ENCODE measurements at places on chromosomes 3 and 15.
A peak's percentile ranks its signal among the peaks of the same experiment; 100 is the strongest.

GRCh38 chr3:193665370-193665989, 72.5 kb downstream of the OPA1 start:
- DNase-seq: peak; percentile 11

DNA sequence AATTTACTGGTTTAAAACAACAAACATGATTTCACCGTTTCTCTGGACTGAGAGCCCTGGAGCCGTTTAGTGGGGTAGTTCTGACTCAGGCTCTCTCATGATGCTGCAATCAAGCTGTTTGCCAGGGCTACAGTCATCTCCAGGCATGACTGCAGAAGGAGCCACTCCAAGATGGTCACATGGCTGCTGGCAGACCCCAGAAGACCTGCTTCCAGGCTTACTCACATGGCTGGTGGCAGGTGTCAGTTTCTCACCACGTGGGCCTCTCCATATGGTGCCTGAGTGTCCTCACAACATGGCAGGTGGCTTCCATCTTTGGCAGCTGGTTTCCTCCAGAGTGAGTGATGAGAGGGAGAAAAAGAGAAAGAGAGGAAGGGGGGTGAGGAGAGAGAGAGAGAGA, 378.3 kb upstream of the RGMA start:
- no peak for DNase-seq

GRCh38 chr3:59406943-59407342, 357.1 kb upstream of the CFAP20DC start:
- no peak for DNase-seq

DNA sequence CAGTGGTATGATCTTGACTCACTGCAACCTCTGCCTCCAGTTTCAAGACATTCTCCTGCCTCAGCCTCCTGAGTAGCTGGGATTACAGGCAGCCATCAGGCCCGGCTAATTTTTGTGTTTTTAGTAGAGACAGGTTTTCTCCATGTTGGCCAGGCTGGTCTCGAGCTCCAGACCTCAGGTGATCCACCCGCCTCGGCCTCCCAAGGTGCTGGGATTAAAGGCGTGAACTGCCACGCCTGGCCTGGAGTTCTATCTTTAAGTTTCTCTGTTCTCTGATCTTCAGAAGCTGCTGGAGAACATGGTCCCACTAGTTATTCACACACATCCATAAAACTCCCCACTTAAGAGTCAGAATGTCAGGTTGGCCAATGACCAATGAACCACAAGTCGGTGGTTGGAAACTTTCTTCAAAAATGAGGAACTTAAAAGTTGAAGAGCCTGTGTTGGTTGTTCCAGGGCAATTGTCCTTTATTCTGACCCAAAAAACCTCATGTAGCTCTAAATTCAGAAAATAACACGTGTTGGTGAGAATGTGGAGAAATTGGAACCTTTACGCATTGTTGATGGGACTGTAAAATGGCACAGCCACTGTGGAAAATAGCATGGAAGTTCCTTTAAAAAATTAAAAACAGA, 55.9 kb upstream of the PIK3CB start:
- no peak for DNase-seq

- DNase-seq: no peak
These were observed 103.1 kb downstream of the TLE3 start for GRCh38 chr15:69994429-69995205.

DNA sequence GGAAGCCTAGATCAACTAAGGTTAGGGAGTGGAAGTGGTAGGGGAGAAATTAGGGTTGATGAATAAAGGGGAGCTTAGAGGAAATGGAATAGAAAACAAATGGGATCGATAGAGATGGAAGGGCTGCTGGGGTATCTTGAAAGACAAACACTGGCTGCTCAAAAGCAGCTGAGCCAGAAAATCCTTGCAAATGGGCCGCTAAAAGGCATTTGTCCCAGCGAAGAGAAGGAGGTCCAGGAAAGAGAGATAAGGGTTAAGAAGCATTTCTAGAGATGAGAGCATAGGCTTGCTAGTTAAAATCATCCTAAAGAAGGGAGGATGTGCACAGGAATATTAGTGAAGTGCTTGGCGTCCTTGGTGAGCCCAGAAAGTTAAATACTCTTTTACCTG, 258.0 kb upstream of the CBLB start:
- no peak for DNase-seq

DNA sequence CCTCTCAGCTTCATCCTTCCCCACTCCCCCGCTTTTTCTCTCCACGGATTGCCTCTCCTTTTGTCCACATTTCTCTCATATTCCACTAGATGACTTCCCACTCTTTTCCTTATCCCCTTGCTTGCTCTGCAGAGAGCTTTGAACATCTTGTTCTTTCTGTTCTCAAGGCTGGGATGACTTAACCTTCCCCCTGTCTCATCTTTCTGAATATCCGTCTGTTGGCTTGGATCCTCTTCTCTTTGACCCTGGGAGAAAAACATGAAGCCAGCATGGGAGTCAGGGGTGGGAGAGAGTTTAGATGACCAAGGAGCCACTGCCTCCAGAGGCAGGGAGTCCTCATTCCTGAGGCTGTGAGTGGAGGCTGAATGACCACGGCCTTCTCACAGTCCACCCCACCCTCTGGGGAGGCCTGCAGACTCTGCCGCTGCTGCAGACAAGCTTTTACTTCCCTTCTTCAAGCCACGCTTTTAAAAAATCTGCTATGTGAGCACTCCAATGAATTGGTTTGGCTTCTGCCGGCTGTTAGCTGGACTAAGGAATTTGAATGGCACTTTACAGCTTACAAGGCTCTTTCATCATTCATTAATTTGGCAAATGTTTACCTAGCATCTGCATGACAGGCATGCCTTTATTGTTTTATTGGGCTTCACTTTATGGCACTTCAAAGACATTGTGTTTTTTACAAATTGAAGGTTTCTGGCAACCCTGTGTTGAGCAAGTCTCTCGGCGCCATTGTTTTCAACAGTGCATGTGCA, 111.6 kb upstream of the SLC6A6 start:
- peak; percentile 58 for DNase-seq

- no peak for DNase-seq
These were observed 105.6 kb upstream of the MELTF start for GRCh38 chr3:197135212-197135611.

DNA sequence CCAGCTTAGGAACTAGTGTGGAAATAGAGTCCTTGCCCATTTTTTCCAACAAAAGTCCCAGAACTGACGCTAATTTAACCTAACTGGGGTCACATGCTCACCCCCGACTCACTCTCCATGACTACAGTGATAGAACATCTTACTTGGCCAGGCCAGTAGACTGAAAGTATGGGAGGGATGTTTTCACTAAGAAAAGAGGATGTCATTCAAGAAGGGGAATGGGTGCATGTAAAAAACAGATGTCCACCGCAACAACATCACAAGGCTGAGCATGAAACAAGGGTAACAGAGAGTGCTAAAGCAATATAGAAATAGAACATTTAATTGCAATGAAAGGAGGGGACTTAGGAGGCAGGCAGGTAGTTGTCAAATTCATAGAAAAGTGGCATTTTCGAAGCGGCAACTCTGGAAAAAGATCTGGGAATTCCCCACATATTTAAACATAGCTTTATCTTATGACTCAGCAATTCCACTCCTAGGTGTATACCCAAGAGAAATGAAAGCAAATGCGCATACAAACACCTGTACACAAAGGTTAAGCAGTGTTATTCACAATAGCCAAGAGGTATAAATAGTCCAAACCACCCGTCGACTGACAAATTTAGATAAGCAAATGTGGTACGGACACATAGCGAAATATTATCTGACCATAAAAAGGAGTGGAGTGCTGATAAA, 41.1 kb upstream of the UBE2E2 start:
- DNase-seq: no peak

- DNase-seq: no peak
These were observed 692.9 kb downstream of the ZPLD1 start for GRCh38 chr3:103127737-103128136.

DNA sequence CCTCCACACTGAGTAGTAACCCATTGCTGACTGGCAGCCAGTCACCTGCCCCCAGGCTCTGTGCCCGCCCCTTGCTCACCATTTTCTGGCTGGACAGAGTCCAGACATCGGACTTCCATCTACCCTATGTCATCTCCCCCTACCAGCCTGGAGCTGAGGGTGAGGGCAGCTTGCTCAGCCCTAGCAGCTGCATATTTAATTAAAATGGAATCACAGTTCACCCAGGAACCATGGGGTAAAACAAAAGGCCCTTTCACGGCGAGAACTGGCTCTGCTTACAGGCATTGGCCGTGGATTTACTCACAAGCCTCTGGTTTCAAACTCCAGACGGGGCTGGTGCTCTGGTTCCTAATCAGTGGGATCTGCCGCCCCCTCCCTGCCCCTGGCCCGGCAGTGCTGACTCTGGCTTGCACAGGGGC, 94.9 kb upstream of the ATP2B2 start:
- DNase-seq: no peak

GRCh38 chr3:39268549-39268900, 11.3 kb downstream of the CX3CR1 start:
- DNase-seq: no peak

- no peak for DNase-seq
These were observed 413 bp downstream of the NUSAP1 start for GRCh38 chr15:41333026-41333562.

- DNase-seq: peak; percentile 76
These were observed 13.3 kb upstream of the GREM1 start for GRCh38 chr15:32704395-32704981.

DNA sequence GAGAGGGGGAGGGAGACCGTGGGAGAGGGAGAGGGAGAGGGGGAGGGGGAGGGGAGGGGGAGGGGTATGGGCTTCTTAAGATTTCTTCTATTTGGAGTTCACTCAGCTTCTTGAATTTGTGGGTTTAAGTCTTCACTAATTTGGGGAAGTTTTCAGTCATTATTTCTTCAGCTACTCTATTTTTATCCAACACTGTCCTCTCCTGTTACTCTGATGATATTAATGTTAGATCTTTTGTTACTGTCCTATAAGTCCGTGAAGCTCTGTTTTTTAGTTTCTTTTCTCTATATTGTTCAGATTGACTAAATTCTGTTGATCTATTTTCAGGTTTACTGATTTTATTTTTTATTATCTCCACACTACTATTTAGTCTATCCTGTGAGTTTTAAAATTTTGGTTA, 351.5 kb upstream of the TPM1 start:
- DNase-seq: no peak

DNA sequence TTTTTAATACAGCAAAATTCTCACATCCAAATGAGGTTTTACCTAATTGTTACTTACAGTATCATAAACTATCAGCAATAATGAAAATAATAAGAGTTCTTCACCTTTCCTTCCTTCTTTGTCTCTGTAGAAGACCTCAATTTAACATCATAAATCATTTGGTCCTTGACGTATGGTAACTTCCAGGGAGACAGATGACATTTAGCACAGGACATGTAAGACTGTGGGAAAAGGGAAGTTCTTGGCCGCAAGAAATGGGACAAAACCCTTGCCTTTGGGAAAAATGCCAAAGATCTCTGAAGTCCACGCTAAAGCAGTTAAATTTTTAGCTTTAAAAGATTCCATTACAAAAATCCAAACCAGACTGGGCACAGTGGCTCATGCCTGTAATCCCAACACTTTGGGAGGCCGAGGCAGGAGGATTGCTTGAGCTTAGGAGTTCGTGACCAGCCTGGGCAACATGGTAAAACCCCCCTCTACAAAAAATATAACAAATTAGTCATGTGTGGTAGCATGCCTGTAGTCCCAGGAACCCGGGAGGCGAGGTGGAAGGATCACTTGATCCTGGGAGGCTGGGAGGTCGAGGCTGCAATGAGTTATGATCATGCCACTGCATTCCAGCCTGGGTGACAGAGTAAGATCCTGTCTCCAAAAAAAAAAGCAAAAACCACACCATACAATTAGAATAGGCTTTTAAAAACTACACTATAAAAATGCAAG, 8.8 kb downstream of the PTPN9 start:
- no peak for DNase-seq

- no peak for DNase-seq
These were observed 5.2 kb downstream of the ESYT3 start for GRCh38 chr3:138439646-138440045.

DNA sequence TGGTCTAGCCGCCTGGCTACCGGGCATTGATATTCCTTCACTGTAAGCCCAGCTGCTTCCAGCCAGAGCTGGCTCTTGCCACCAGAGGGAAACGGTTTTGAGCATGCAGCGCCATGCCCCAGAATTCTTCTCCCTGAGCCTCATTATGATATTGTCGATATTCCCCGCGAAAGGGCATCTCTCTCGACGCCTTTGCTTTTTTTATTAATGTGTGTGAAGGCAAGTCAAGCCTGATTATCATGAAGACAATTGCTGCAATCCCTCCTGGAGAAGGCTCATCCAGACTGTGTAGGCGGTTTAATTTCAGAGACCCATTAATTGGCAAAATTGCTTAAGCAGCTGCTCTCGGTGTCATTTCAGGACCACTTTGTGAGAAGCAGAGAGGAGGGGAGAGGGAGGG, 321.2 kb upstream of the TLE3 start:
- DNase-seq: no peak

DNA sequence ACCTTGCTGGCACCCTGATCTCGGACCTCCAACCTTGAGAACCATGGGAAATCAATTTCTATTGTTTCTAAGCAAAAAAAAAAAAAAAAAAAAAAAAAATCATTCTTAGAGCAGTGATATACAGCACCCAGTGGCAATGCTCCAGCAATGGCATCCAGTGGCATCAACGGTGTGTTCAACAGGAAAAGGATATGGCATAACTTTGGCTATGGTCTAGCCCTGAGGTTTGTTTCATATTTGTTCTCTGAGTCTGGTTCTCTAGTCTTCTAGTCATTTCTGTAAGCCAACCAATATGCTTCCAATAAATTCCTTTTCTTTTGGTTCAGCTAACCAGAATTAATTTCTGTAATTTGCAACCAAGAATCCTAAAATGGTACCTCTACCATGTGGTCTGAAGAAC, 19.2 kb downstream of the DENND4A start:
- DNase-seq: no peak

DNA sequence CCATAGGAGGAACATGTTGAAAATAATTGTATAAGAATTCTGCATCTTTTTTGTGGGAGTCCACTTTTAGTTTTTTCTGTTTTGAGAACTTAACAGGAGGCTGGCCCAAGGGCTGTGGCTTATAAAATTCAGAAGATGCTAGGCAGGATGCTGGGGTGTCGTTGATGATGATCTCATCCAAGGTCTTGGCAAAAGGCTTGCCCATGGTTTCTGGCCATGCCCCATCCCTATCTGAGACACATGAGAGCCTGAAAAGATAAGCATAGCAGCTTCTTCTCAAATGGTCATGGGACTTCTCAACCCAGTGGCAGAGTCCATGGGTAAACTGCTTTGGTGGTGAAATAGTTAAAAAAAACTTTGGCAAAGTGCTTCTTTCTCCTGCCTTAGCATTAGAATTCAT, 35.2 kb downstream of the CMSS1 start:
- no peak for DNase-seq

DNA sequence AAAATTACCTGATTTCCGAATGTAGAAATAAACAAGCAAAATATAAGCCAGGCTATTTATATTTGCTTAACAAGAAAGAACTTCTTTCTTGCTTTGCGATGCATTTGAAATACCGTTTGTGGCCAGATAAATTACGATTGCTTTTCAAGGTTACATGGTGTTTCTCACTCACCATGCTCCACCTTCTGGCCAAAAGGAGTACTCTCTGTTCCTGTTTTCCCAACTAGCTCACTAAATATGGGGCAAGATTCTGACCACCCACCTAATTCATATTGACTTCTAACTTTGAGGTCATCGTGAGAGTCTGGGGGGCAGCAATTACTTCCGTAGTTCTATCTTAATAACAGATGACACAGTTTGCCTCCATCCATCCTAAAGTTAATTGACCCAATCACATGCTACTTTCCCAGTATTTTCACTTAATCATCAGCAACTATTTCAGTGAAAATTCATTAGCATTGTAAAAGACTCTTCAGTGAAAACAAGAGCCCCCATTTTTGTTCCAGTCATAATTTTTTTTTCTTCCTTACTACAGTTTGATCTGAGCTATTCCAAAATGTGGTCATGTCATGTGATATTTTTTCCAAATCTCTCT, 25.9 kb downstream of the ACP3 start:
- peak; percentile 4 for DNase-seq

- DNase-seq: no peak
These were observed 13.5 kb upstream of the GNB5 start for GRCh38 chr15:52204657-52205056.
